ENCODE measurements at places on chromosomes 3 and 15.

DNA sequence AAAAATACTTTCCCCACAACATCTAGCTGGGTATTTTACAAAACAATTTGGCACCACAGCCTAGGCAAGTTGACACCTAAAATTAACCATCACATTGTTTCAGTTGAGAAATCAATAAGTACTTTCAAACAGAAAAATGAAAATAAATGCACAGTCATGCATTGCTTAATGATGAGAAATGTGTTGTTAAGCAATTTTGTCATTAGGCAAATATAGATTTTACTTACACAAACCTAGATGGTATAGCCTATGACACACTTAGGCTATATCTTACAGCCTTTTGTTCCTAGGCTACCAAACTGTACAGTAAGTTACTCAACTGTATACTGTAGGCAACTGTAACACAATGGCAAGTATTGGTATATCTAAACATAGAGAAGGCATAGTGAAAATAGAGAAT is 608.6 kb upstream of the BCHE start:
- no peak for DNase-seq

DNA sequence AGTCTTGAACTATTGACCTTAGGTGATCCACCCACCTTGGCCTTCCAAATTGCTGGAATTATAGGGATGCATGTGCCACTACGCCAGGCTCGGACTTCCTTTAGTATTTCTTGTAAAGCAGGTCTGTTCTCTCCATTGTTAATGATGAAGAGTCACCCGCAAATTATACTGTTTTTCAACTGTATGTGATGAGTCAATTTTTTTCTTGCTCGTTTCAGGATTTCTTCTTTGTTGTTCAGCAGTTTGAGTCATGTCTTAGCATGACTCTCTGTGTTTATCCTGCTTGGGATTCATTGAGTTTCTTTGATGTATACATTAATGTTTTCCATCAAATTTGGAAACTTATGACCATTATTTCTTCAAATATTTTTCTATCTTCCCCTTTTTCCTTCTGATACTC is 28.9 kb downstream of the GRAMD1C start:
- no peak for DNase-seq

DNA sequence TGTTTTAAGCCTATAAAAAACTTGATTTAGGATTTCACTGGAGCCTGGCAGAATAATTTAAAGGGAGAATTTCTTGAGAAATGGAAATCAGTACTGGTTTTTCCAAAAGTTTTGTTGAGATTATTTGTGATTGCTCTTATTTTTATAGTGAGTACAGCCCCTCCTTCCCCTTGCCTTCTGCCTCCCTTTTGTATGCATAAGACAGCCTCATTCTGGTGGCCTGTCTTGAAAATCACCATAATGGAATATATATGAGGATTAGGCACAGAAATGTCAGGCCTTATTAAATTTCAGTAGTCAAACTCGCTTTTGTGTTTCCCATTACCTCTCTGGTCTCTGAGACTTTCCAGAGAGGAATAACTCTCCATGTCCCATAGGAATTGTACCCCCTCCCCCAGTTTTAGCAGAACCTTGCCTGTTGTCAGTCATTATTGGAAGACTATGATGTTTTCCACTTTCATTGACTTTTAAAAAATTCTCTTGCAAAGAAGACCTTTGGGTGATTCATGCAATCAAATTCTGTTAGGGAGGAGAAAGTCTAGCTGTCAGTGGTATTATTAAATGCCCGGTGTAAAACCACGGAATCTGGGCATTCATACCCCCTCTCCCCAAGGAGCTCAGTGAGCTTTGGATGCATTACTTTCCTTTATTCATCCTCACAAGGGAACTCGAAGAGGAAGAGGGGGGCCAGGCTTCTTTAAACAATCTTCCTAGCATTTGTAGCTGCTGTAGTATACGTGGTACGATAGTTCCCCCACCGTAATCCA is 171.6 kb upstream of the TSC22D2 start:
- no peak for DNase-seq

DNA sequence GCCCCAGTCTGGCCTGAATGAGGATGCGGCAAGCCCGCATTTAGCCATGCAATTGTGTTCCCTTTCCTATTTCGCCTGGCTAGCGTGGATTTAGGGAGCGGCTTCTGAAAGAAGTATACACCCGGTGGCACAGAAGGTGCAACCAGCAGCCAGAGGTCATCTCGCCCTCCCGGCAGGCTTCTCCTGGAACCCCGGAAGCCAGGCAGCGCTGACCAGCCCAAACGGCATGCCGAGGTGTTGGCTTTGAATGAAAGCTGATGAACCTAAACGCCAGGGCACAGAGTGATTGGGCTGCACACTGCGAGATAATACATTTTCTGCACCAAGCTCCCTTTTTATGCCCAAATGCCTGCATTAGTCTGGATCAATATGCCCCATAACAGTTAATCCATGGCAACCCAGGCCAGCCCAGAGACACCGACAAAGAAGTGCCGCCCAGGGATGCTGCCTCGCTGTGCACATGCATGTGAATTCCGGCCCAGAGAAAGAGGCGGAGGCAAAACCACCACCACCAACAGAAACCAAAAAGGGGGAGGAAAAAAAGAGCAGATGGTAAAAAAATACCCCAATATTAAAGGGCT is 1.4 kb downstream of the SRGAP3 start:
- DNase-seq, result no peak

- no peak for DNase-seq
Measured at GRCh38 chr3:194197396-194197960, 61.5 kb downstream of the HES1 start.

- DNase-seq, result no peak
Measured at GRCh38 chr15:92520914-92521623, 127.4 kb downstream of the ST8SIA2 start.

DNA sequence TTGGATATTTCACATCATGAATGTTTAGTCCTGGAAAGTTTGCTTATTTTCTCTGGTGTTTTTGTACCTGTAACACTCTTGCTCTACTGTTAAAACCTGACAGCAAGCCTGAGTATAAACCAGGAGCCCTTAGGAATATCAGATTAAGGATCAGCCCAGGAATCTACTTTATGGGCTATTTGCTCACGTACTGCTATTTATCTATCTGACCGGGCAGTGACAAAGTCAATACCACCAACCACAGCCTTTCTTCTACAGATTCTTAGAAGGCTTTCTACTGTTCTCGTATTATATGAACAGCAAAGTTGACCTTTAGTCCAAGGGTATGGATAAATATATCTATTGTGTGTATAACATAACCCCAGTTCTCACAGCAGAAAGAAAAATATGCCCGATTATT is 521.2 kb downstream of the RBMS3 start:
- DNase-seq, result no peak

GRCh38 chr15:71951134-71951533 is 140.8 kb downstream of the NR2E3 start:
- DNase-seq, result no peak

GRCh38 chr15:82535566-82536408 is 4.5 kb downstream of the RPS17 start:
- DNase-seq, result no peak

- DNase-seq, result no peak
Measured at GRCh38 chr3:97896129-97896528, 74.3 kb downstream of the CRYBG3 start.

- DNase-seq, result no peak
Measured at GRCh38 chr15:57743424-57743823, 36.9 kb downstream of the POLR2M start.

DNA sequence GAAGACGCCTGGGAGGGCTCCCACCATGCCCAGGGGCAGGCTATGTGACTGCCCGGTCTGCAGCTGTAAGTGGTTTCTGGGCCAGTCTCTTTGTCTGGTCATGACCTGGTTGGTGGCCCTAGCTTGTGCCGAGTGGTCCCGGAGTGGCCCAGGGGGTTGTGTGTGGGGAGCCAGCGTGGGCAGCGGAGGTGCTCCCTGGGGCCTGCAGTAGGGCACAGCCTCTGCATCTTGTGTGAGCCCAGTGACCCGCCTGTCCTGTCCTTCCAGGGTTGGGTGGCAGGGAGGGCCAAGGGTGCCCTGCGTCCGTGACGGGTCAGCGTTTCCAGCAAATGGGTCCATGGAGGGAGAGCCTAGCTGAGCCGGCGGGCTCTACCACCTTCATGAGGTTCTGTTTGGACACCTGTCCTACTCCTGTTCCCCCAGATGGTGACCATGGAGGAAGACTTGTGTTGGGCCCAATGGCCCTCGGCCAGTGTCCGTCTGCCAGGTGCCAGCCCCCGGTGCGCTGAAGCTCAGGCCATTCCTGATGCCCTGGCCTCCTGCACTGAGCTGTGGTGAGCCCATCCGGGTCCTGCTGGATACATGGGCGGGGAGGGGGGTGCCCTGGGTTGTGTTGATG is 215.4 kb downstream of the SNRPN start:
- no peak for DNase-seq

DNA sequence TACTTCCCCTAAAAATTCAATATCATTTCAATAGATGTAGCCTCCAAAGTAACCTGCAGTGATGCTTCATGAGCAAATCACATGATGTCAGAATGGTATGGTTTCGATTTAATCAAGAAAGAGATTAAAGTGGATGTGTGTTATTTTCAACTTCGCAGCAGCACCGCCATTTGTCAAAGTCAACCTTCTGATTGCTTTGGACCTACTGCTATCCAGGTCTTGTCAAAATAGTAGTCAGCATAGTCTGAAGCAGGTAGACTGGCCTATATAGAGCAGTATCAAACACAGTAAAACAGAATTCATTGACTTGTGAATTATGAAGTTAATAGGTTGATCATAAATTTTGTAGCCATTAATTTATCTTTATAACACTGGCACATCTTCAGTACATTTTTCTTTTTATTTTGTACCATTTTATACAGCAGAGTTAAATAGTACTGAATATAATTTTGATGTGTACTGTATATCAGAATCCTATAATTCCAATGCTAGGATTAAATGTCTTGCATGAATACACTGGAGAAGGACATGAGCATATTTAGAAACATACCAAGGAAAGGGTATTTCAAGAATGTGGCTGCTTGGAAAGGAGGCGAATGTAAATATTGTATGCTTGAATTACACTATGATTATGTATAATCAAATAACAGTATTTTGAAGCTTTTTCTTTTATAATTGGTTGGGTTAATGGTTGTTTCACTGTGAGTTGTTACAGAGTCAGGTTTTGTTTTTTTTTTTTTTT is 79.6 kb downstream of the CDIN1 start:
- DNase-seq, result no peak

DNA sequence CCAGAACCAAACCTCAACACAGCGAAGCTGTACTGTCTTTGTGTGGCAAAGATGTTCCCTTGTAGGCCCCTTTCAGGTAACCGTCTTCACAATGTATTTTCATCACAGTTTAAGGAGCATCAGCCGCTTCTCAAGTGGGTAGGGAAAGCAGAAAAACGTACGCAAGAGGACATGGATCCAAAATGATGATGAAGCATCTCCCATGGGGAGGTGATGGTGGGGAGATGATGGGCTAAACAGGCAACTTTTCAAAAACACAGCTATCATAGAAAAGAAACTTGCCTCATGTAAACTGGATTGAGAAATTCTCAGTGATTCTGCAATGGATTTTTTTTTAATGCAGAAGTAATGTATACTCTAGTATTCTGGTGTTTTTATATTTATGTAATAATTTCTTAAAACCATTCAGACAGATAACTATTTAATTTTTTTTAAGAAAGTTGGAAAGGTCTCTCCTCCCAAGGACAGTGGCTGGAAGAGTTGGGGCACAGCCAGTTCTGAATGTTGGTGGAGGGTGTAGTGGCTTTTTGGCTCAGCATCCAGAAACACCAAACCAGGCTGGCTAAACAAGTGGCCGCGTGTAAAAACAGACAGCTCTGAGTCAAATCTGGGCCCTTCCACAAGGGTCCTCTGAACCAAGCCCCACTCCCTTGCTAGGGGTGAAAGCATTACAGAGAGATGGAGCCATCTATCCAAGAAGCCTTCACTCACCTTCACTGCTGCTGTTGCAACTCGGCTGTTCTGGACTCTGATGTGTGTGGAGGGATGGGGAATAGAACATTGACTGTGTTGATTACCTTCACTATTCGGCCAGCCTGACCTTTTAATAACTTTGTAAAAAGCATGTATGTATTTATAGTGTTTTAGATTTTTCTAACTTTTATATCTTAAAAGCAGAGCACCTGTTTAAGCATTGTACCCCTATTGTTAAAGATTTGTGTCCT is 60.0 kb downstream of the AAGAB start:
- no peak for DNase-seq

DNA sequence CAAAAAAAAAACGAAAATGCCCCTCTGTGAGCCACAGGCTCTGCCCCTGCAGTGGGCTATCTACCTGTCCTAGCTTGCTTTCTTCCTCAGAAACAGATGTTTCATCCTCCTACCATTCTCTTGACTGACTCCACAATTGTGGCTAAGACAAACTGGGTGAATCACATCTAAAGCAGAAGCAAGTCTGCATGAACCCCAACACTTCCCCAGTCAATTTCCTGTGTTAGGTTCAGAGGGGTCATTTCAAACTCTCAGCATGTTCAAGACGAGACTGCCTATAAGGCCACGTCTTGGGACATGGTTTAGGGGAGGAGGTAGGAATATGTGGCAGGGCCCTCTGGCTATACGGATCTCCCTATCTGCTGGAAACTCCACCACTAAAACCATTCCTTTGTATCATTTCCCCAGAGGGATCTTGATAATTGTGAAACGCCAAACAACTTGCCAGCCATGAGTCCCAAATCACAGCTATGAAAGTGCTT is 28.6 kb upstream of the ANKDD1A start:
- no peak for DNase-seq

DNA sequence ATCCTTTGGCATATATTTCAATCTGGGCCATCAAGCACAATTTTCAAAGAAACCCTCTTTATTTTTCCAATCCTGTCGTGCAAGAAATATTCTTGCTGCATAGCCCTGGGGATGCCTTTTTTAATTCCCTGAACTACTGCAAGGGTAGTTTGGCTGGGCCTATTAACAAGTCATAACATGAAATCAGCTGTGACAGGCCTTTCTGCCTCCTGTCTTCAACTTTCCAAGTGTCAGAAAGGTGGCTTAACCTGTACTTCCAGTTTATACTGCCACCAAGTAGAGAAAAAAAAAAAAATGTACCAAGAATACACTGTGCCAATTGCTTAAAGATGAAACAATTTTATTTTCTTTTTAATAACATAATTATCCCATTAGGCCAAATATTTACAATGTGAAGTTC is 32.4 kb upstream of the SPPL2A start:
- no peak for DNase-seq

DNA sequence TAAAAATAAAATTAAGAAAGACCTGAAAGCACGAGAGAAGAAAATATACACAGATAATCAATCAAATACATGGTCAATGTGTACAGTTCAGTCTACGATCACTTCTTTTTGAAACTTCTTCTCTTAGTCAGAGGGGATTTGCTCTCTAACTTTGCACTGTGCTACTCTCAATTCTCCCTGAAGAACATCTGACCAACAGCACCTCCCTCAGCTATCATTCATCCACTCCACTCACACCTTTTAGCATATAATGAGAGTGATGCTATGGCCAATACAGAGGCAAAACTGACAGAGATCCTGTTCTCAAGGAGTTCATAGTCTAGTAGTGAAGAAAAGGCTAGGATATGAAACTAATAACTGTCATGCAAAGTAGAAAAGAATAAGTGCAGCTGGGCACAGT is 45.9 kb downstream of the P3H2 start:
- no peak for DNase-seq
